Gastrocnemius medialis (tissue), 4 donors: ENCODE measurements at places on chromosomes 5 and 9.

DNA sequence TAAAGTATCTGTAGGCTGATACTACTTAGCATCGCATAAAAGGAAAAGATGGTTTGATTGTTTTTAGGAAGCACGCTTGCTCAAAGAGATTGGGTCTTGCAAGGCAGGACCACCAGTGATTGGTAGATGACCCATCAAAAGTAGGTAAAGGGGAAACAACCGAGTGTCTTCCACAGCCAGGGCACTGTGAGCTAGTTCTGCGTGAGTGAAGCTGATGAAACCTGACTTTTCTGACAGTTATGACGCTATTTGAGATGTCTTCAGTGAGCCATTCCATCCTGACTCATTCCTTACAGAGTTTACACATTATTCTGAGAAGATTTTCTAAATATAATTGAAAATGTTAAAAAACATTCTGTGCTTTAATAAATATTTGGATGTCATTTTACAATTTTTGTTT lies 49.7 kb downstream of the BASP1 start:
- DNase-seq: no peak

GRCh38 chr5:135069016-135069770 lies 35.2 kb upstream of the PITX1 start:
- DNase-seq: no peak

- DNase-seq: no peak
Measured at GRCh38 chr5:81961651-81962440, 10.0 kb upstream of the ATG10 start.

DNA sequence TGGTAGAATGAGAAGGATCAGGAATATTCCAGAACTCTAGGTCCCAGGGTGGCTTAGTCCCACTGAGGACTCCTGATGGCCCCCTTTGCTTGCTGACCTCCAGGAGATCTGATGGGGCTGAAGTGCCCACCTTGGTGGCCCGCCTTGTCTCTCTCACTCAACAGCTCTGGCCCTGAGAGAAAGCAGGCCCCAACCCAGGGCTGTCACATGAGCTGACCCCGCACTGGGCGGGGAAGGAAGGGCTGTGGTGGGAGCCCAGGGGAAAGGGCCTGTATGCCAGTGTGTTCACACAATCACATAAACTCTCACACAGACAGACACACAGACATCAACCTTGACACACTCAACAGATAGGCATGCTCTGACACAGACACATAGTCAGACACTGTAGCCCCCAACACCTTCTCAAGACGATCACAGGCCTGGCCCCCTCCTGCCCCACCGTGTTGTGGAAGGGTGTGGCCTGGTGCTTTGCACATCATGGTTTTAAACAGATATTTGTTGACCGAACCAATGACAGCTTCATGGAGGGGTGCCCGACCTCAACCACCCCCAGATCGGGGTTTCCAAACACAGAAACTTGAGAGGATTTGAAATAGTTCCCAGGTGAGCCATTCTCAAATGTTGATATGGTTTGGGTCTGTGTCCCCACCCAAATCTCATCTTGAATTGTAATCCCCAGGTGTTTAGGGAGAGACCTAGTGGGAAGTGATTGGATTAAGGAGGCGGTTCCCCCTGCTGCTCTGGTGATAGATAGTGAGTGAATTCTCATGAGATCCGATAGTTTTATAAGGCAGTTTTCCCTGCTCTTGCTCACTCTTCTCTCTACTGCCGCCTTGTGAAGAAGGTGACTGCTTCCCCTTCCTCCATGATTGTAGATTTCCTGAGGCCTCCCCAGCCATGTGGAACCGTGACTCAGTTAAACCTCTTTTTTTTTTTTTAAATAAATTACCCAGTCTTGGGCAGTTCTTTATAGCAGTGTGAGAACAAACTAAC lies 48.5 kb upstream of the HAND1 start:
- no peak for DNase-seq

GRCh38 chr9:111483858-111484571 lies at the start of gene ECPAS:
Gene ECPAS (minus strand): TSS chr9:111484383. CDS start chr9:111472918, 11,465 bp downstream.
- DNase-seq: peak; percentile 65

DNA sequence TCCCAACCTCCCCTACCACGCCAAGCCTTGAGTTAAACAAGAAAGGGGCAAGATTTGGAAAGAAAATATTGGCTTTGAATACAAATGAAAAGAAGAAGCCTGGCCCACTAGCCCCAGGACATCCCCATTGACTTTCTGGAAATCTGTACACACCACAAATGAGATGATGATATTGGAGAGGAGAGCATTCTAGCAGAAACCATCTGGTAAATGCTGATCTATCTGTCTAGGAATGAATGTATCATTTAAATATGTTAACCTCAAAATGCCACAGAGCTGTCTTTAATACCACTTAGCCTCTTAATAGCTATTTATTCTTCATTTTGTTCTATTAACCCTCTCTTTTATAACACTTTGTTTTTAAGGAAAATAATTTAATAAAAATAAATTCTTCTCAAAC lies 270.2 kb upstream of the PDE4D start:
- DNase-seq: no peak

GRCh38 chr5:78640662-78641474 lies 7.7 kb downstream of the LHFPL2 start:
- no peak for DNase-seq

DNA sequence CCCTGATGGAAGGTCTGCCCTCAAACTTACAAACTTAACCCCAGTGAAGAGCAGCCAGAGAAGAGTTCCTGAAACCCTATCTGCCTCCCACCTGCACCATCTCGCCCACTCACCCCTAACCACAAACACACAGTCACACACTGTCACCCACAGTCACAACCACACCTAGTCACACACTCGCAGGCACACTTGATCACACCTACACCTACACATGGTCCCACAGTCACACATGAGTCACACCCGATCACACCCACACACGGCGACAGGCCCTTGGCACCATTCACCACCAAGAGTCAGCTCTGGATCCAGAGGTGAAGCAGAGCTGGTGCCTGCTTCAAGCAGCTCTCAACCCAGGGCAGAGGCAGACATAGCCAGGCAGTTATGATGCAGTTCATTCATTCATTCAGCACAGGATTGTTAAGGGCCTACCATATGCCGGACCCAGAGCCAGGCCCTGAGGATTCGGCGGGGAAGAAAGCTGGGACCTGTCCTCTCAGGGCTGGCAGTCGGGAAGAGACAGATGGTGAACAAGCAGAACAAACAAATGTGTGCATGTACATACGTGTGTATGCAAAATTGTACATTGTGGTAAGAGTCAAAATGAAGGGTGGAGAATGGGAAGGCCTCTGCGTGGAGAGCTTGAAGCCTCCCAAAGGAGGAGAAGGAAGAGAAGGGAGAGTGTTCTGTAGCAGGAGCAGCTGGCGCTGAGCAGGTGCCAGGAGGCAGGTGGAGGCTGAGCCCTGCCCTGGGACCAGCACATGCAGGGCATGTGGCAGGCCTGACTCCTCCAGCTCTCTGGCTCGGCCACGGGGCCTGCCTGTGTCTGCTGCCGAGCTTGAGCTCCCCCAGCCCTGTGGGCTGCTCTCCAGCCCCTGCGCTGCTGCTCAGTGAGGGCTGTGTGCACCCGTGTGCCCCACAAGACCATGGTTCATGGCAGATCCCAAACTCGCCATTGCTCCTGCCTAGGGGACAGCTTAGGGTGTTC lies 6.4 kb downstream of the TSPAN17 start:
- DNase-seq: no peak

- DNase-seq: peak; percentile 22
Measured at GRCh38 chr5:157574456-157575380, 857 bp downstream of the ADAM19 start.

GRCh38 chr5:112339761-112340160 lies 79.3 kb downstream of the EPB41L4A start:
- no peak for DNase-seq

- no peak for DNase-seq
Measured at GRCh38 chr9:130820135-130820738, 14.8 kb upstream of the ABL1 start.

DNA sequence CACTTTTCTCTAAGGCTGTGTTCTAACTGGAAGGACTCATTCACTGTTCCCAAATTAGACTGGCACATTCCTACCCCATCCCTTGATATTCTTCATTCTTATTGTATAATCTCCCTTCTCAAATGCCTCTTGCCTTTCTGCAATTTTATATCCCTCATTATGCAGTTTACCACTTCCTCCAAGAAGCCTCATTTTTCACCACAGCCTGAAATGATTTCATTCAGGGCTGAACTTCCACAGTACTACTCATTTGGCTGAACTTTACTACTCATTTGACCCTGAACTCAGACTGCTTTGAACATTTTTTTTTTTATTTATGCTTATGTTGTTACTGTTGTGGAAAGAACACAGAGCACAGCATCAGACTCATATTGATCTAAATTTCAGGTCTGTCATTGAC lies 32.7 kb downstream of the GRIA1 start:
- no peak for DNase-seq

DNA sequence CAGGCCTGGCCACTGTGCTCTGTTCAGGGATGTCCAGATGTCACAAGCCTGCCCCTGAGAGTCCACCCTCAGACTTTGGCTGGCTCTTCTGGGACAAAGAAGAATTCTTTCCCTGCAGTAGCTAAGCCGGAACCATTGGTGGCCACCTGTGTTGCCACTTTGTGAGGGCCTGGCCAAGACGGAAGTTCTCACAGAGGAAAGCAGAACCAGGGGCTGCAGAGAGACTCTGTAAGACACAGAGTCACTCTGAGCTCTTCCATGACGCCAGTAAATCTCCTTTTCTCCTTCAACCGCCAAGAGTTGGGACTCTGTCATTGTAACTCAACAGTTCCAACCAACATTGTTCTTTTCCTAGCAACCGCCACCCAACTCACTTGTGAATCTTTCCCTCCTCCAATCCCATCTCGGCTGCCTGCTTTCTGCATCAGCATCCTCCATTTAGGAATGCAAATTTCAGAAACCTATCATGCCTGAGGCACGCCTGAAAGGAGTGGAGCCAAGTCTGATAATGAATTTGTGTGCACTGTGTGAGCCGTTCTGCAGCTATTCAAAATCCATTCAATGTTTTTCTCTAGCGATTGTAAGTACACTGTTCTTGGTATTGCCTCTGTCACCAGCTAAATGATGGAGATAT lies 37.8 kb upstream of the ATP6V1G1 start:
- no peak for DNase-seq

- no peak for DNase-seq
Measured at GRCh38 chr5:169190849-169191248, 110.1 kb downstream of the SLIT3 start.

- DNase-seq: no peak
Measured at GRCh38 chr9:78351816-78352215, 54.9 kb downstream of the PSAT1 start.

- DNase-seq: no peak
Measured at GRCh38 chr9:126407114-126407870, 80.7 kb downstream of the MVB12B start.

DNA sequence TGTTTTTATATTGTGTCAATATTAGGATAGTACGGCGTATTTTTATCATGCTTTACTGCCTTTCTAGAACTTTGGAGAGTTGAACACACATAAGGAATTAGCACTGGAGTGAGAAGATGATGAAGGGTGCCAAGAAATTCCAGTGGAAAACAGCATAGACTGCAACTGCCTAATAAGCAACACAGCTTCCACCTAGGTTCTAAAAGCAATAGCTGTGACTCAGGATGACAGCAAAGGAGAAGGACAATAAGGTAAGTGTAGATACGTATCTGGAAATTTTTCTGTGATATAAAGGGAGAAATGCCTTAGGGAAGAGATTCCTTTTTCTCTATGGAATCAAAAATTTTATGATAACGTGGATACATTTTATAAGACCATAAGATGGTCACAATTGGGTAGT lies 7.4 kb downstream of the PTPRD start:
- DNase-seq: no peak

GRCh38 chr5:180641566-180641900 lies 7.9 kb downstream of the FLT4 start:
- no peak for DNase-seq

- peak; percentile 20 for DNase-seq
Measured at GRCh38 chr9:99085949-99086948, 18.7 kb upstream of the TGFBR1 start.

DNA sequence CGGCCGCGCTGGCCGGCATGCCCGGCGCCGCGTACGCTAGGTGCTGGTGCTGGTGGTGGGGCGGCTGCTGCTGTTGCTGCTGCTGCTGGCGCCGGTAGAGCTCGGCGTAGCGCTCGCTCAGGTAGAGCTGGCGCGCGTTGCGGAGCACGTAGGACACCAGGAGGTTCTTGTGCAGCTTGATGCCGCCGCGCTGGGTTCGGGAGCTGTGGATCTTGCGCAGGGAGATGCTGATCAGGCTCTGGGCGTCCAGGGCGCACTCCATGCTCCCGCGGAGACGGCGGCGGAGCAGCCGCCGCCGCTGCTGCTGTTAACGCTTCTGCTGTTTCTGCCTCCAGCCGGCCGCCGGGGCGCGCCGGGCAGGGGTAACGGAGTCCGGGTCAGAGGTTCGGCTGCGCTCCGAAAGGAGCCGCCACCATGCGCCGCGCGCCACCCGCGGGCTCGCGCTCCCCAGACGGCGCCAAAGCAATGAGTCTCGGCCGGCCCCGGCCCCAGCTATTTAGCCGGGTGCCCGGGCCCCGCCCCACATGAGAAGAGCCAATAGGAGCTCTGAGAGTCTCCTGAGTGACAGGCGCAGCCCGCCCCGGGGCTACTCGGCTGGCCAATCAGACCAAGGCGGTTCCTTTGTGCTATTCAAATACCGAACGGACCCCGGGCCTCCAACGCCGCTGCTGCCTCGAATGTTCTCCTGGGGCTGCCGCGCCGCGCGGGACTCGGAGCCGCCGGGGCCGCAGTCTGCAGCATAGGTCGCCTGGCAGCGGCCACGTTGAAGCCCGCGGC lies at the start of gene IER5L:
IER5L (minus strand) TSS at position 471 of the 777 bp plus-strand sequence; CDS start at position 262, 209 bp downstream.
- DNase-seq: peak; percentile 93

DNA sequence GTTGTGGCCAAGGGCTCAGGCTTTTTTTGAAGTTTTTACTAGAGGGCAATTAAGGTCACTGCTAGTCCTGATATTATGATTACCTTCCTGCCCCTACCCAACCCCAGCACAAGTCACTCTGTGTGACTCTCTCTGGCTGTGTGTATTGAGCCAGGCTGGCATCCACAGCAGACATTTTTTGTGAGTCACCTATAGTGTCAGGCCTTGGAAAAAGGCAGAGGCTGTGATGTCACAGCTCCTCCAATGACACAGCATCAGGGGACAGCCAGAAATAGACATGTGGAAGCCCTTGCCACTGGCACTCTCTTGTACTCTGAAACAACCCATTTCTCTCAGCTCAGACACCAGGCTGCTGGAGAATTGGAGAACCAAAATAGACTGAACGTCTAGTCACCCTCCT lies 145.4 kb downstream of the NMUR2 start:
- no peak for DNase-seq

- peak; percentile 8 for DNase-seq
Measured at GRCh38 chr5:95879661-95880060, 57.1 kb upstream of the GLRX start.

GRCh38 chr5:126597156-126597555 lies 2.1 kb upstream of the ALDH7A1 start:
- no peak for DNase-seq
